ENCODE measurements at places on chromosomes 3 and 15.

- DNase-seq: no peak
Measured at GRCh38 chr15:98384328-98385029, 263.9 kb upstream of the IGF1R start.

- DNase-seq: no peak
Measured at GRCh38 chr3:122305818-122306621, 19.0 kb upstream of the CSTA start.

DNA sequence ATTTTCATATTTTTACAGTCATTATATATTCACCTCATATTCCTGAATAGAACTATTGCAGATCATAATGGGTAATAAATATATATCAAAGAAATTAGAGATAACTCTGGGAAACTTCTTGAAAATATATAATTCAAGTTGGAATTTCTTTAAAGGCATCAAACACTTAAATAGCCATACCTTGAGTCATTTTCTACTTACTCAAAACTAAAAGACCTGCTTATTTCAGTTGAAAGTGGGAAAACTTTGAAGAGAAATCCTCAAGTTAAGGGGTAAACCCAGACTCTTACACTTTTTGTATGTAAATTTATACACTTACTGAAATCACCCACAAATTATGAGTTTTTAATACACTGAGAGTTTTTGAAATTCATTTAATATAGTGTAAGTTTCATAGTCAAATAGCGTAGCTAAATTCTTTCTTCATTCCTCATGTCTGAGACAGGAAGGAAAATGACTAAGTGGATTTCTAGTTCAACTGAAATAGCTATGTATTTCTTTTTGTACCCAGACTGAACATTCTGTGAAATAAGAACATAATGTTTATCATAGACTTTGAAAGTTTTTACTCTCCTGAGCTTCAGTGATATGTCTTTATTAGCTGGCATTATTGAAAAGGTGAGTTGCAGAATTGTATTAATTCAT lies 4.6 kb upstream of the ALCAM start:
- DNase-seq: no peak

DNA sequence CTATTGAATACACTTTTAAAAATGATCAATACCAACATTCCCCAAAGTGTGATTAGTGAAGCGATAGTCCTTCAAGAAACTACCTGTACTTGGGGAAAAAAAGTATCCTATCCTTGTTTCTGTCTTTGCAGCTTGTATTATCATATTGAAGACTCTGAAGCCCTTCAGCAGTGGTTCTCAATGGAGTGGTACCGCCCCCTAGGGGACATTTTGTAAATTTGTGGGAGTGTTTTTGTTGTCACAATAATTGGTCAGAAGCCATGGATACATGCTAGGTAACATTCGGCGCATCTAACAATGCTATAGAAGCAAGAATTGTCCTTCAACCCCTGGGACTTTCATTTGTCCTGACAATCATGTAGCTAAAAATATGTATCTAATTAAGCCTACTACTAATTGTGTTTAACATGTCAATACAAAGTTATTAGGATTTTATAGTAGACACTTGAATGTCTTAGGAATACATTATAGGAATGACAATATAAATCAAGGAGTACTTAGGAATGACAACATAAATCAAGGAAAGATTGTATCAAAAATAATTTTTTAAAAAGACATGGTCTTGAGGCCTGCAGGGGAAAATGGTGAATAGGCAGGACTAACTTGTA lies 53.7 kb downstream of the NMD3 start:
- DNase-seq: no peak

DNA sequence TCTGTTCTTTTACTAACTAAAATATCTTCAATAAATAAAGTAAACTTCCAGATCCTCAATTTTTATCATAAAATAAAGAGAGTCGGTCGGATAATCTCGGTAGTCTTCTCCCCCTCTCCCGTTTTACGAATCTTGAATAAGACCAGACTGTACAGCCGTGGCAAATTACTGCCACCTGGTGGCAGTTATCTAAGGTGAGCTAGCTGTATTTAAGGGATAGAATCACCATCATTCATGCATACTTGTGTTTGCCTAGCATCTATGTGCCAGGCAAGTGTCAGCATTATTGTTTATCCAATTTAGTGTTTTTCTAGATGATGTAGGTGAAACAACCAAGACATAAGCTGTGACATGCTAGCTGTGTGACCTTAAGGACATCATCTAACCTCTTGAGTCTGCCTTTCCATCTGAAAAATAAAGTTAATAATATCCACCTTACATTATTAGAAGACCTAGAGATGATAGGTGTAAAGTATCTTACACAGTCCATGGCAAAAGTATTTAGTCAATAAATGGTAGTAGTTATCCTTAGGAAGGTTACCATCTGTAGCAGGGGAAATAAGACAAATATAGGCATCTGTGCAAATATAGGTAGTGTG lies 21.3 kb downstream of the DUT start:
- peak; percentile 14 for DNase-seq

DNA sequence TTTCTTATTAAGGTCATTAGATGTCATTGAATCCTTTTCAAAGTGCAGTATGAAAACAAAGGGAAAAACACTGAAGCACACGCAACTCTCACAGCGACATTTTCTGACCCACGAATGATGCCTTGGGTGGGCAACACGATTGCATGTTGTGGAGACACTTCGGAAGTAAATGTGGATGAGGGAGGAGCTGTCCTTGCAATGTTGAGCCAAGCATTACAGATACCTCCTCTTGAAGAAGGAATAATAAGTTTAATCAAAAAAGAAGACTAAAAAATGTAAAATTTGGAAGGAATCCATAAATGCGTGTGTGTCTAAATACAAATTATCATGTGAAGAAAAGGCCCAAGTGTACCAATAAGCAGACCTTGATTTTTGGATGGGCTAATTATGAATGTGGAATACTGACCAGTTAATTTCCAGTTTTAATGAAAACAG lies 16.9 kb downstream of the THBS1 start:
- no peak for DNase-seq

GRCh38 chr3:105334138-105334882 lies 32.4 kb upstream of the ALCAM start:
- no peak for DNase-seq

- no peak for DNase-seq
Measured at GRCh38 chr15:48672206-48672605, 26.7 kb upstream of the FBN1 start.

- no peak for DNase-seq
Measured at GRCh38 chr3:56303487-56303886, 164.8 kb downstream of the ERC2 start.

DNA sequence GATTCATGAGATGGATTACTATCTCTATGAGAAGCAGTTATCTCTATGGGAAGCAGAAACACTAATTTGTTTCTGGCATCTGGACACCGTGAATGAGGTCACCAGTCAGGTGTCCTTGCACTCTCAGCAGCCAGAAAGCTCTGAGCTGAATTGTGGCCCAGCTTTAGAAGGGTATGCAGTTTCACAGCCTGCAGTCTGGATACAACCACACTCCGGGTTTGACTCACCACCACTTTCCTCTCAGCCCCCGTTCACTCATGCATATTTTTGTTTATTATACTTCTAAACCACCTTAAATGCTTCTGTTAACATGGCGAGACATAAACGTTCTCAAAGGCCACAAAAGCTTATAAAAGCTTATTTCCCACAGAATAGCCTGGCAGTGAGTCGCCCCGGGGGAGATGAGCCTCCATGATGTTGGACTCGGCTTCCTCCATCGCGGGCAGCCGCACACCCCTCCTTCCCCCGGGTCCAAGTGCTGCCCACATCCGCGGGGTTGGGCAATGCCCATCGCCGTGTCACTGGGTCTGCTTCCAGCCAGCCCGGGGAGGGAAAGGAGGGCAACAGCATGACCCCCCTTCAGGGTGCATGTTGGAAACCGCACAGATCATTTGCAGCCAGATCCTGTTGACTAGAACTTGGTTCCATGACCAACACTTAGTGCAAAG lies 16.8 kb upstream of the SLC41A3 start:
- DNase-seq: no peak

- no peak for DNase-seq
Measured at GRCh38 chr15:67732671-67733374, 92.5 kb upstream of the SKOR1 start.

- no peak for DNase-seq
Measured at GRCh38 chr3:27990324-27990723, 251.1 kb upstream of the CMC1 start.

DNA sequence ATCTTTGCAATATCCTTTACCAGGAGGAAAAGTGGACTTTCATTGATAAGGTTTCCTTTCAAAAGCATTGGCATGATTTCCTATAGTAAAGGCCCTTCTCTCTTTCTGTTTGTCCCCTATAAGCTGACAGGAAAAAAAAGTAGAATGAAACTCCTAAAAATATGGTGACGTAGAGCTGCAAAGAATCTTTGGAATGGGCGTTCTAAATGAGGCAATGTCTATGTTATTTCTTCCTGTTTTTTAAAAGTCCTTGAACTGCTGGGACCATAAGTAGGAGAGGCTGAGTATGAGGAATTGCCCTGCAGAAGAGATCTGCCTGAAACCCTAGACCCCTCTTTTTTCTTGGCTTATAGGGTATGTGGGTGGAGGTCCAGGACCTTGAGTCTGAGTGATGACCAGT lies 17.2 kb downstream of the ST3GAL6 start:
- DNase-seq: no peak

- DNase-seq: no peak
Measured at GRCh38 chr3:32885283-32885901, 66.1 kb upstream of the CCR4 start.

DNA sequence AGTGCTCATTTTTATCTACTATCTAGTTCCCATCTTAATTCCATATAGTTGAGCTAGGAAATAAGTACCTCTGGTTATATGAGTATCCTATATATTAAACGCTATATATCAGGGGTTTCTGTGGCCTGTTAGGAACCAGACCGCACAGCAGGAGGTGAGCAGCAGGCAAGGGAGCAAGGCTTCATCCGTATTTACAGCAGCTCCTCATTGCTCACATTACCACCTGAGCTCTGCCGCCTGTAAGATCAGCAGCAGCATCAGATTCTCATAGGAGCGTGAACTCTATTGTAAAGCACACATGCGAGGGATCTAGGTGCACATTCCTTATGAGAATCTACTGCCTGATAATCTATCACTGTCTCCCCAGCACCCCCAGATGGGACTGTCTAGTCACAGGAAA lies 23.0 kb downstream of the GSK3B start:
- DNase-seq: no peak

GRCh38 chr3:127822041-127822681 lies at the start of gene MGLL:
MGLL (minus strand) TSS chr3:127822515; CDS start chr3:127822318, 197 bp downstream.
- DNase-seq: no peak

DNA sequence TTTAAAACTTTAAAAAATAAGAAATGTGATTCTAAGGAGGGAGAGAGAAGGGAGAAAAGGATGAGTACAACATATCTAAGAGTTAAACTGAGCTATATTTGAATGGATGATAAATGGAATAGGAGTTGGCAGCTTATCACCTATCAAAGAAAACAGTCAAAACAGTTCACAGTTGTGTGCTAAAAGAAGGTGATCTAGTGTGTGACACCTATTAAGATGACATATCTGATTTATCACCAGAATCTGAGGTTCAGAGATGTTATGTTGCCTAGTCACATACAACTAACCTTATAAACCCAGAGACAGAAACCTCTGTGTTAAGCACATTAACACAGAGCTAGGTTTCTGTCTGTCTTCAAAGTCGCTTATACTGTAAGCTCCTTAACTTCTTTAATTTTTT lies 3.0 kb downstream of the ATP13A3 start:
- no peak for DNase-seq

DNA sequence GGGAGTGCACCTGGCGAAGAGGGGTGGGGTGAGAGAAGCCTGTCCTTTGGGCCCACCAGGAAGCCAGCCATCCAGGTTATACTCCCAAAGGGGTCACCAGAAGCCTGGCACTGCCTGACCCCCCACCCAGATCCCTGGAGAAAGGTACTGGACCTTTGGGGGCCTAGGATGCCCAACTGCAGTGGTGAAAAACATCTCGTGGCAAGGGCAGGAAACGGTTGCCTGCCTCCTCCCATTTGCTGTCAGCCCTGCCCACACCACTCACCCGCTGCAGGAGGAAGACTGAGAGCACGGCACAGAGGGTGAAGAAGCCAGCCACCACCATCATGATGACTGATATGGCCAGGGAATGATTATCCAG lies 2.2 kb upstream of the ULK3 start:
- DNase-seq: peak; percentile 37

GRCh38 chr15:93497291-93497690 lies 408.3 kb upstream of the RGMA start:
- no peak for DNase-seq
